NCI-H1105 treated with DMSO at 0.1 percent for 48 hours (cell line): ENCODE measurements at places on chromosomes 3 and 15.
A peak's percentile ranks its signal among the peaks of the same experiment; 100 is the strongest.

DNA sequence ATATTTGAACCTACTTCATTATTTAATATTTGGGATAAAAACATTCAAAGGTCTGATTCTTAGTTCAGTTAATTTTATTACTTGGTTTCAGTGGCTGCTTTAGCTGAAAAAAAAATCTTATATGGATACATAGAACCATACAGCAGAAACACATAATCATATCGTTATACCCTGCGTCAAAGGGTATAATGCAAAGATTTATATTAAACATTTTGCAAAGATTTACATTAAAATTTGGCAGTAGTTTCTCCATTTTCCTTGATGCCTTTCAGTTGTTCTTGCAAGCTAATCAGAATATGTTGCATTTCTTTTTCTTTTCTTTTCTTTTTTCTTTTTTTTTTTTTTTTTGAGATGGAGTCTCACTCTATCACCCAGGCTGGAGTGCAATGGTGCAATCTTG, 31.4 kb downstream of the CLDN11 start:
- no peak for DNase-seq

DNA sequence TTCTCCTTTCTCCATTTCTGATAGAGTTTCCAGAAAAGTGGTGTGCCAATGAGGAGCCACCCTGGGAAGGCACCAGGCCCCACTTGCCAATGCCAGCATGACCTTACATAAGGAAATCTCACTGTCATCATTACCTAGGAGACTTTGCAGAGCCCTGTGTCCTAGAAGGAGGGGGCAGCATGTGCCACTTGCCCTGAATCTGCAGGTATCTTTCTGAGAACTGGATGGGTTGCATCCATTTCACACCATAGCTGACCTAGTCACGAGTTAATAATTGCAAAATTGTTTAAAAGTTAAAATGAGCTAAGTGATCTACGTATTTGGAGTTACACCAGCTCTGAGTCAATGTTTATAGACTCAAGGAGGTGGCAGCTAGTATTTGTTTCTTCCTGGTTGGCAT, 14.3 kb downstream of the CA12 start:
- no peak for DNase-seq

GRCh38 chr15:65772930-65773329, 19.2 kb downstream of the DENND4A start:
- DNase-seq, result no peak

DNA sequence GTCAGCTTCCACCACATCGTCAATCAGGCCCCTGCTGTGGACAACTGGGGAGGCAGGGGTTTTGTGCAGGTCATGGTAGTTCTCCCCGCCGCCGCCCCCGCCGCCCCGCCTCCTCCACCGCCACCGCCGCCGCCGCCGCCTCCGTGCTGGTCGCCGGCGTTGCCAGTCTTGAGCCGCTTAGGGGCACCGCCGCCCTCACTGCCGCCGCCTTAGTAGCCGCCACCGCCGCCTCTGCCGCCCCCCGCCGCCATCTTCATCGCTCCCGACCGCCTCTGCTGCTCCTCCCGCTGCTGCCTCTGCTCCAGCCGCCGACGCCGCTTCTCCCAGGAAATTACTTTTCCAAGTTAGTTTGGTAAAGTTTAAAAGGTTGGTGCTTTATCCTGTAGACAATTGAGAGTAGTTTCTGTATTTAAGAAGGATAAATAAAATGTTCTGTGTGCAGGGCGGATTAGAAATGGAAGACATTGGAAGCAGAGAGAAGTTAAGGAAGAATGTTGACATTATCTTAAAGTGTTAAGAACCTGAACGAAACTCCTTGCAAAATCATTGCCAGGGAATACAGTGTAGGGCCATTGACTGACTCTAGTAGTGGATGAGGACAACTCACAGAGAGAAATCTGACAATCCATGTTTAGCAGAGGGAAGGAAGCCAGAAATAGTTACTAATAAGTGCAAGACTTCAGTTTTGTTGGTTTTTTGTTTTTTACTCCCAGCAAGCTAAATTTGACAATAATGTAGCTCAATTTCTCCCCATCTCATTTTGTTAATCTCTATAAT, 53.0 kb upstream of the GOLGA8A start:
- no peak for DNase-seq

DNA sequence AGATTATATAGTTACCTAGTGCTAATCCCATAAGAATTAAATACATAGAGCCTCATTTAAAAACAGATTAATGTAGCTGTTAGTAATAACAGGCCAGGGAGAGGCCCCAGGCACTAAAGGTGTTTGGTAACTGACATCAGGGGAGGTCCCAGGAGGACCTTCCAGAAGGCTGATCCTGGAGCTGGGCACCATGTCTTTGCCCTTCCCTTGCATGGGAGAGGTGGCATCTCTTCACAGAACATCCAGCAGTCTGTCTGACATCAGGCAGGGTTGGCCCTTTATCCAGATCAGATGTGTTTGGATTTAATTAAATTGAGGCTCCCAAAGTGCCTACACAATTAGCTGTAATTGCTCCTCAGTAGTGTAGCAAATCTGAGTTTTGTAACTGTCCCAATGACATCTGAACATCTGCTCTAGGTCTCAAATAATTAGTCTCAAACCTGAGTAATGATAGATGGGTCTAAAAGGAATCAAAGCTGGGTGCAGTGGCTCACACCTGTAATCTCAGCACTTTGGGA, 53.0 kb downstream of the RLBP1 start:
- no peak for DNase-seq

DNA sequence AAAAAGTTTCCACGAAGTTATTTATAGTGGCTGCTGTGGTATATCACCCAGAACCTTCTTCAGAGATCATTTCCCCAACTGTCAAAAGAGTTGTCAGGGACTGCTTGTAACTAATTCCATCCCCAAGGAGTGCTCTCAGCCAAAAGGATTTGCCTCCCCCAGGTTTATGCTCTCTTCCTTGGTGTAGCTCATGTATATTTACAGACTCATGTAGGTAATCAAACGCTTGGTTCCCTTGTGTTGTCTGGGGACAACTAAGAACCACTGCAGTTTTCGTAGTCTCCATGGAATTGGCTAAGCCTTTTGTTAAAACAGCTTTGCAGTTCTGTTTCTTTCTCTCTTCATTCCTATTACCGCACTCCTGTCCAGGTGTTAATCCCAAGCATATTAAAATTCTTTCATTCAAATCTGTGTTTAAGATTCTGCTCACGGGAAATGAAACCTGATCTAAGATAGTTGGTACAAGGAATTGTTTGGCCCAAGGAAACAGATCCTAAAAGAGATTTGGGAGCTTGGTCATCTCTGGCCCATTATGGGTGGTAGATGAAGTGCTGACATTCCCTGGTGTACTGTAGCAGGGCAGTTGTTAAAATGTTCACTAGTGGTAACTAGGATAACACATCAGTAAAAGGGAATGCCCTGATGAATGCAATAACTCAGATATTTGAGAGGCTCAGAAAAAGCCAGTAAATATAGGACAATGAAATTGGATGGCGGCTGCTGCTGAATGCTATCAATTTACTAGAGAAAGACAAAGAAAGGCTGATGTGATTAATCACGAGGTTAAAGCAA, 361.3 kb upstream of the GBE1 start:
- DNase-seq, result no peak

DNA sequence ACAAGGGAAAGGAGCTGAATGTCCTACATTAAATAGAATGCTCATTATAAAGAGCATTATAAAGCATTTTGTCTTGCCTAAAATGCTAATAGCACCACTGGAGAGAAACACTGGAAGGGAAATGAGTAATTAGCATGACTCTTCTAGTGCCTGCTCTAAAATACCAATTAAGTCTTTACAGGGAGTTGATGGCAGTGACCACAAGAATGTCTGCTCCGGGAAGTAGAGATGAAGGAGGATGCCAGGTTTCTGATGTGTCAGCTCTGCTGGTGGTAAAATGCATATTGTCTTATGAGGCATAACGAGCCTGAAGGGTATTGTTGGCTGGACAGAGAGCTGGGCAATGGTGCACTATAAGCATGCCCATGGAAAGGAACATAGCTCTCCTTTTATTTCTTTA, 49.5 kb downstream of the MYLK start:
- no peak for DNase-seq

DNA sequence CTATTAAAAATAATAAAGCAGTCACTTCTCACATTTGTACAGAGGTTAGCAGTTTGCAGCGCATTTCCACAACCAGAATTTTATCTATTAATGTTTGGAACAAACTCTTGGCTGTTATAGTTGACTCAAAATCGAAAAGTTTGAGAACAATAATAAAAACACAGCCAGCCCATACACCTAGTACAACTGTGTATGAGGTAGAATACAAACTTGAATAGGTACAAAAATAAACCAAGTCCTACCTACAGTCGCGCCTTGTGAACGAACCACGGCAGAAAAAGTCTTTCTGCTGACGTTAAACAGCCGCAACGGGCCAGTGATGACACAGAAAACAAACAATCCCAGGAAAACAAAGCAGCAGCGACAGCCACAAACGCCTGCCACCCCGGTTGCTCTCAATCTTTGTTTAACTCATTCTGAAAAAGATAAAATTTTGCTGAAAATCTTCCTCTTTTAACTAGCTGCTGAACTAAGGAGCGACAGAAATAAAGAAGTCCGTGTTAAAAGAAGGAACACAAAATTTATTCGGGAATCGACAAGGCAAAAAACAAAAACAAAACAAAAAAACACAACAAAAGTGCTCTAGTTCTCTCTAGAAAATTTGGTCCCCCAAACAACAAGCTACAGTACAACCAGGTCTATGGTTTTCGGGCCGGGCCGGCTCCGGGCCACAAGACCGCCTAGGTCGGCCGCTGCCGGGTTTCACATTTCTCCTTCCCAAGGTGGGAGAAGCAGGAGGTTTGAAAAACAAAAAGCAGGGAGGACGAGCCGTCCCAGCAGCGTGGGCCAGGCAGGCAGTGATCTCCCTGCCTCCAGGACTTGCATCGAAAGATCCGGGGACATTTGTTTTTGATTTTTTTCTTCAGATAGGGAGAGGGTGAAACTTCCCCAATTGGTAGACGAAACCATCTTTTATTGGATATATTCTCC, 2.9 kb downstream of the FOXL2 start:
- DNase-seq, result no peak

- DNase-seq, result no peak
These were observed 22.6 kb downstream of the DNASE1L3 start for GRCh38 chr3:58188173-58188564.

GRCh38 chr3:3316521-3316920, 137.0 kb upstream of the CRBN start:
- no peak for DNase-seq

DNA sequence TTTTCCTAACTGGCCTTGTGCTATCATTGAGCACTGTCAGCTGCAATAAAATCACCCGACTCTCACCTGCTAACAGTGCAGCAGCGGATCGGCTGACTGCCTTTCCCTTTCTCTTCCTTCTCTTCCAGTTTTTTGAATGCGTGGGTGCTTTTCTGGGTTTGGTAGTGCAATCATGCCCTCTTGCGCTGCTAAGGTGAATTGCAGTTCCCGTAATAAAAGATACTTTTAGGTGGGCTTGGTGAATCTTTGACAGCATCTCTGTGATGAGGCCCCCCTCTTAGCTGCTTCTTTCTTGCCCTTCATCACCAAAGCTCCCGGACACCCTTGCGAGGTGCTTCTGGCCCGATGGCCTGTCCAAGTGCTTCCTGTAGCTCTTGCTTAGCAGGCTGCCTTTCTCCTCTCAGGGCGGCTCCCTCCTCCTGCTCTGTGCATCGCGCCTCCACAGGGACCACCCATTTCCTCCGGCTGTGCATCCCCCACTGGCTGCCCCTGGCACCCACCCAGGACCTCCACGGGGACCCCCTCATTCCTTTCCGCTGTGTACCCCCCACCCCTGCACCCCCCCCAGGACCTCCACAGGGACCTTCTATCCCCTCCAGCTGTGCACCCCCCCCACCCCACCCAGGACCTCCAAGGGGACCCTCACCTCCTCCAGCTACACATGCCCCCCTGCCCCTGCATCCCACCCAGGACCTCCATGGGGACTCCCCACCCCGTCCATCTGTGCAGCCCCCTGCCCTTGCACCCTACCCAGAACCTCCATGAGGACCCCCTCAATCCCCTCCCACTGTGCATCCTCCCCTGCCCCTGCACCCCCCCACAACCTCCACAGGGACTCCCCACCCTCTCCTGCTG, 50.8 kb upstream of the RPL32 start:
- peak; percentile 53 for DNase-seq

GRCh38 chr3:171790898-171791691, 19.2 kb downstream of the PLD1 start:
- no peak for DNase-seq

DNA sequence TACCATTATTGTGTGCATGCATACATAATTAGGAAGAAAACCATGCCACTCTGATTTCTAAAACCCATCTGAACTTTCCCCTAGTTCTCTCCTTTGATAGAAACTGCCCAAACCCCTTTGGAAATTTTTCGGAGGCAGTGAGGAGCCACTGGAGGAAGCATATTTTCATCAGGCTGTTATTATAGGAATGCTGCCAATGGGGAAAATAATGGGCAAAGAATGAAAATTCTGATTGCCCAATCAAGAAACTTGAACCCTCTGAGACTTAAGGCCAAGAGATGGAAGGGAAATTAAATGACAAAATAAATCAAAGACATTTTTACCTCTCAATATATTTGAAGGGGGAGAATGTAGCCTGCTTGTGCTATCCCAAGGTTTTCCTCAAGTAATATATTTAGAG, 376.0 kb upstream of the PDZRN3 start:
- DNase-seq, result no peak

- DNase-seq, result peak; percentile 42
These were observed 436.1 kb downstream of the CHL1 start for GRCh38 chr3:632571-633170.

DNA sequence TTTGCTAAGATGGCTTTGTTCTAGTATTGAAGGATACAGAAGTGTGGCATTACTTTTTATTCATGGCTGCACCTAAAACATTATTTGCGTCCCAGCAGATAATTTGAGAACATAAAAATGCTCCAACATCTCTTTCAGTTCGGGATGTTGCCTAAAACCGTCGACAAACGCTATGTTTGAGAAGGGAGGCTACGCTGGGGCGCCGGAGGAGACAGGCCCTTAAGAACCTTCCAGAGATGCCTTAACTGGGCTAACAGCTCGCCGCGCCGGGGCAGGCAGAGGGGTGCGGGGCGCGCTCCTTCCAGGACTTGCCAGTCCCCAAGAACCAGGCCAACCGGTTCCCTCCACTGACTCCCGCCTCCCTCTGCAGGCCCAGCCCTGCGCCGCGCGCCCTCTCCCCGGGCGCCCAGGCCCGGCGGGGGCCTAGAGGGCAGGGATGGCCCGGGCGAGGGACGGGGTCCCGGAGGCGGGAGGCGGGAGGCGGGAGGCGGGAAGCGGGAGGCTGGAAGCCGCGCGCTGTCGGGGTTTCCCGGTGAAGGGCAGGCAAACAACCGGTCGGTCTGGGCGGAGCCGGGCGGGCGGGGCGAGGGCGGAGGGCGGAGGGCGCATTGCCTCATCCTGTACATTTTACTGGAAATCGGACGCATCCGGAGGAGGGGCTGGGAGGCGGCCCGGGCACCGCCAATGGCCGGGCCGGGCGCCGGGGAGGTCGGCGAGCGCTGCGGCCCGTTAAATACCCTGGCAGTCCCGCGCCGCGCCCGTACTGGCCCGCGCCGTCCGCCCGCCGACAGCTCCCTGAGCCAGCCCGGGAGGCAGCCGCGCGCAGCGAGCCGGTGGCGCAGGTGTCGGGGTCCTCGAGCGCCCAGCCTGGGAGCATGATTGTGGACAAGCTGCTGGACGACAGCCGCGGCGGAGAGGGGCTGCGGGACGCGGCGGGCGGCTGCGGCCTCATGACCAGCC, at the start of gene NFKBIZ:
NFKBIZ (plus strand) TSS at position 761 of the 960 bp plus-strand sequence; CDS start at position 876, 115 bp downstream.
- peak; percentile 76 for DNase-seq

- no peak for DNase-seq
These were observed 529.0 kb downstream of the MCTP2 start for GRCh38 chr15:94760348-94760747.

GRCh38 chr15:57861815-57862586, 155.5 kb downstream of the POLR2M start:
- DNase-seq, result no peak
